ENCODE measurements at places on chromosomes 1 and 21.

- no peak for DNase-seq
Measured at GRCh38 chr1:55696181-55696754, 481.1 kb upstream of the USP24 start.

DNA sequence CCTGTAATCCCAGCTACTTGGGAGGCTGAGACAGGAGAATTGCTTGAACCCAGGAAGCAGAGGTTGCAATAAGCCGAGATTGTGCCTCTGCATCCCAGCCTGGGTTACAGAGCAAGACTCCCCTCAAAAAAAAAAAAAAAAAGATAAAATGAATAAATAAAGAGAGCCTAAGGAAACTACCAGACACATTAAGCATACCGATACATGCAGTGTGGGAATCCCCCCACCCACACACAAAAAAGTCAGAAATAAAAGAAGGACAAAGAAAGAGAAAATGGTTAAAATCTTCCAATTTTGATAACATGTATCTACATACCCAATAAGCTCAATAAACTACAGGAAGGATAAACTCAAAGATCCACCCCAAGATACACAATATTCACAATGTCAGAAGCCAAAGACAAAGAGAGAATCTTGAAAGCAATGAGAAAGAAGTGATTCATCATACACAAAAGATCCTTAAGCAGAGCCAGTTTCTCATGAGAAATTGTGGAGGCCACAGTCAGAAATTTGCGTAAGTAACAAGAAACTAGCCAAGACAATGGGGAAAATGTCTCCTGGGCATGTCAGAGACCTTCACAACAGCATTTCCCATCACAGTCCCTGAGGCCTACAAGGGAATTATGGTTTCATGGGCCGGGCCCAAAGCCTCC, 1197.0 kb downstream of the AMY1C start:
- DNase-seq = no peak

DNA sequence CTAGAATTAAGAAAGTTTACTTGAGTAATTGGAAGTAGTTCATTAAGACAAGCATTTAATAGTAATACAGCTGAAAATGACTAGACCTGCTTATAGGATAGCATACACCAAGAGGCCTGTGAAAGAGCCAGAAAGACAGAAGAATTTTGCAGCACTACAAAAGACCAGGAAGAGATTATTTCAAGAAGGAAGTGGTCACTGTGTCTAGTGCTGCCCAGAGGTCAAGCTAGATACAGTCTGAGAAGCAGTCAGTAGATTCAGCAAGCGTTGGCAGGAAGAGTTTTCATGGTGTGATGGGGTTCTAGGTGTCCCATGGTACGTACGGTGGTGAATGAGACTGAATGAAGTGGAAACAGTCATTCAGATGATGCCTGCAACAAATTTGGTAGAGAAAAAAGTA, 31.5 kb downstream of the RGS8 start:
- no peak for DNase-seq

DNA sequence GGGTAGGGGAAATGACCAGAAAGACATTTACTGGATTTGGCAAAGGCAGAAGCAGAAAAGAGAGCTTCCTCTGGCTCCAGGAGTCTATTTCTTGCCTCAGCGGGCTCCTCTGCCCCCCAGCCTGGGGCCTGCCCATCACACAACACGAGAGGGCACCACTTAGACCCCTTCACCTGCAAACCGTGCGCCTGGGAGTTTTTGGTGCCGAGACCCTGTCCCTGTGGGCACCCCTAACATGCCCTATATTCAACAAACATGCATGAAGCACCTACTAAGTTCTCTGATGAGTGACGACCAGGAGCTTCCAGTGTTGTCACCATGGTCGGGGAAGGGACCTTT, 18.8 kb downstream of the IL6R start:
- DNase-seq = no peak

DNA sequence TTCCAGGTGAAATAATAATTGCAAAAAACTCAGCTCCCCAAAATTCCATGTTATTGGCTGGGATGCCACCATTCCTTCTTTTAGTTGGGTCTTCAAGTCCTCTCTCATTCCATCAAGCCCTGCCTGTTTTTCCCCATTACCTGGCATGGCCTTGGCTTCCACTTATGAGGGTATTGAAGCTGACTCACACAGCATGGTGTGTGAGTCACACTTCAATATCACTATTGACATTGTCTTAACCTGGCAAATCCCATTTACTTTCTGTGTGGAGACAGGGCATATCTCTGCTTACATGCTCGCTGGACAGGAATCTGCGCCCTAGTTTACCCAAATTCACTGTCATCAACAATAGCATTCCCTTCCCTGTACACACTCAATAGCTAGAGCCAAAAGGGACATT, 1806.8 kb downstream of the BRINP3 start:
- no peak for DNase-seq

- DNase-seq = peak; percentile 51
Measured at GRCh38 chr1:46333300-46334029, 7.1 kb upstream of the NSUN4 start.

DNA sequence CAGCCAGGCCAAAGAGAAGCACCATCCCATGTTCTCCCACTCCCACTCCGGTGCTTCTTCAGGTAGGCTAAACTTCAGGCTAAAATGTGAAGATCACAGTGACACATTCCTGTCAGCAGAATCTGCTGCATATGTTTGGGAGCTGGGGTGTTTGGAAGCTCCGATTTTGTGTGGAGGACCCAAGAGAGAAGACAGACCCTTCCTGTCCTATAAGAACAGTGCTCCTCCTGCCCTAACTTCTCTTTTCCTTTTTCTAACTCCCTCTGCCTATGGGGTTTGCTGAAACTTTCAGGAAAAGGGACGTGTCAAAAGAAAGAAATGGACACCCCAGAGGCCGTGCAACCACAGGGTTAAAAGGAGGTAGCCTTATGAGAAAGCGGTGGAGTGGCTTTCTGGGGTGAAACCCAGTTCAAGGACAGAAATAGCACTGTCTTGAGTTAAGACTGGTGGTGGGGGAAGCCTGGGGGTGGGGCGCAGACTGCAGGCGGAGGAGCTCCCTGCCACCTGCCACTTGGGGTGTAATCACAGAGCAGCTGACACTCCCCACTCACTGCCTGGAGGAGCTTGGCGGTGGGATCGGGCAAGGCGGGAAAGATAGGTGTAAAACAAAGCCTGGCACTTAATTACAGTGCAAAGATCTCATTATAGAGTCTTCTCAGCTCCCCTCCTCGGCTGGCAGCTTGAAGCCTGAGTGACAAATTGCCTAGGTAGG, 645 bp upstream of the TLR5 start:
- DNase-seq = no peak

DNA sequence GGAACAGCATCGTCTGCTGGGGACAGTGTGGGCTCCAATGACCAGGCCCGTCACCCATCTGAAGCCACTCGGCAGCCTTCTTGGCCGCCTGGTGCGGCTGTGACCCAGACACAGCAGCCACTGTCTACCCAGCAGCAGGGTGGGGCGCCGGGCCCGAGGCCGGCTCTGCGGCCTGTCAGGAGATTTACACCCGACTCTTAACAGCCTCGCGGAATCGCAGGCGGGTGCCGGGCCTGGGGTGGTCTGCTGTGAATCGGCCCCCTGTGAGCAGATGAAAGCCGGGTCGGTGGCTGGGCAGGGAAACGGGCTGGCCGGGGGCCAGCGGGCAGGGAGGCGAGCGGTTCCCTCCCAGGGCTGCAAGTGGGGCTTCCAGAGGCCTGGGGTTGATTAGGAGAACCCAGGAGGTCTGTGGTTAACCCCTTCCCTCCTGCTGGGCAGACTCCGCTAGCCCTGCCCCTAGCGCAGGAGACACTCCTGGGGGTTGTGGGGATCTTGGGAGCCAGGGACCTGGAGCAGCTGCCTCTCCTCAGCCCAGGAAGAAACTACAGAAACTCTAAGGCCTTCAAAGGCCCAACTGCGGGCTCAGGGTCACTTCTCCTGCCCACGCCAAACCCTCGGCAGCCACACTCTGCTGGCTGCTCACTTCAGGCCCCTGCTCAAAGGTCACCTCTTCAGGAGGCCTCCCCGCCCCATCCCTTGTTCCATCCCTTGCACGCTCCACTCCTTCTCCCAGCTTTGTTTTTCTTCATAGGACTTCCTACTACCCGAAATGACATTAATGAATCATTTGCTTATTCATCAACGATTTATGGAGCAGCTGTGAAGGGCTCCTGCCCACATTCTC, 15.6 kb downstream of the RUNX3 start:
- DNase-seq = no peak

DNA sequence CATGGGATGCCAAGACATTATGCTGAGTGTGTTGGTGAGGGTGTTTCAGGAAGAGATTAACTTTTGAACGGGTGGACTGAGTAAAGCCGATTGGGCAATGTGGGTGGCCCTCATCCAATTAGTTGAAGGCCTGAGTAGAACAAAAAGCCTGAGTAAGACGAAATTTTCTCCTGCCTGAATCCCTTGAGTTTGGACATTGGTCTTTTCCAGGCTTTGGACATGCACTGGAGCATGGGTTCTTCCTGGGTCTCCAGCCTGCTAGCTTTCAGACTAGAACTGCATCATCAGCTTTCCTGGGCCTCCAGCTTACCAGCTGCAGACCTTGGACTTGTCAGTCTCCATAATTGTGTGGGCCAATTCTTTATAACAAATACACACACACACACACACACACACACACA, 63.6 kb downstream of the NIBAN1 start:
- no peak for DNase-seq

- DNase-seq = no peak
Measured at GRCh38 chr1:117174851-117175250, 35.9 kb downstream of the VTCN1 start.

GRCh38 chr1:31308036-31308435, 11.2 kb downstream of the ZCCHC17 start:
- no peak for DNase-seq

- peak; percentile 86 for DNase-seq
Measured at GRCh38 chr21:32316361-32317215, 17.9 kb downstream of the MRAP start.

- DNase-seq = no peak
Measured at GRCh38 chr1:169724168-169724567, 9.7 kb downstream of the SELE start.

DNA sequence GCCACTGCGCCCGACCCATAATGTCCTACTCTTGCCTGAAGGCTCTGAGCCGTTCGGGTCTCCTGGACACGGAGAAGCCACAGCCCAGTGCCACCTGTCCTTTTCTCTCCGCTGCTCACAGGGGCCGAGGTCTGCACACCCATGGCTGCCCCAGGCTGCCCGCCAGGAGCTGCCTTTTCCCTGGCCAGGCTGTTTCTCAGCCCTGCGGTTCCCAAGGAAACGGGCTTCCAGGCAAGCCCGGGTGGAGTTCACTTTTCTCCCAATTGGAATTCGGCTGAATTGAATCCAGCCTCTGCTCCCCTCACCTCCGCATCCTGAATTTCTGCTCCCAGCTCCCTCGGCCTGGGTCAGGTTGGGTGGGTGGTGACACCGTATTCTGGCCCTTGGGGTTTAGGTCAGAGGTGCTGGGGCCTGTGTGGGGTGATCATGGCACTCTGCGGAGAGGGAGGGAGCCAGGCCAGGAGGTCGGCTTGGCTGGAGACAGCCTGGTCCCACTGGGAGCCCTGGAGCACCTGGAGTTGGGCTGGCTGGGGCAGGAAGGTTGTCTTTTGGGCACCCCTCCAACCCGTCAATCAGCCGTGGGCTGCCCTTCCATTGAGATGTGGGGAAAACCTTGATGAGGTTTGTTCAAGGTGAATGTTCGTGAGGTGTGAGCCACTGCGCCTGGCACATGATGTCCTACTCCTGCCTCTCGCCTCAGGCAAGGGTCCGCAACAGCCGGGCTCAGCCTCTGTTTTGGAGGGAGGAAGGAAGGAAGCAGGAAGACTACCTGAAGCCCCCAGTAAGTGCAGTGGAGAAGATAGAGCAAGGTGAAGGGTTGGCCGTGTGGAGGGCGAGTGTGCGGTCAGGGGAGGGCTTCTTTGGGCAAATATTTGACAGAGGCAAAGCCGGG, 25.1 kb downstream of the RRP1 start:
- DNase-seq = no peak

DNA sequence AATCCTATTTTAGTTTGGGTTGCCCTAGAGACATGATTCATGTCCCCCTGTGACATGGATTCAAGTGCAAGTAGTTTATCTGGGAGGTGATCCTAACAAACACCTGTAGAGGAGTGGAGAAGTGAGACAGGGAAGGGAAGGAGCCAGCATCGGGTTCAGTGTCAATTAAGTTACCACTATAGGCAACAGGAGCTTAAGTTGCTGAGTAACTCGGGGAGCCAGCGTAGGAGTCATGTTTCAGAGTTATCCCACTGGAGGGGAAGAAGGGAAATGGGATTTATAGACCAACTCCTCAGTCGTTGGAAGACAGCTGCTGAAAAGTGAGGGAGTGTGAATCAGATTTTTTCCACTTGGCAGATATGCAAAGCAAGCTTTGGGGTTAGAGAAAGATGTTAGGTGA, 54.9 kb downstream of the SLC30A7 start:
- no peak for DNase-seq

DNA sequence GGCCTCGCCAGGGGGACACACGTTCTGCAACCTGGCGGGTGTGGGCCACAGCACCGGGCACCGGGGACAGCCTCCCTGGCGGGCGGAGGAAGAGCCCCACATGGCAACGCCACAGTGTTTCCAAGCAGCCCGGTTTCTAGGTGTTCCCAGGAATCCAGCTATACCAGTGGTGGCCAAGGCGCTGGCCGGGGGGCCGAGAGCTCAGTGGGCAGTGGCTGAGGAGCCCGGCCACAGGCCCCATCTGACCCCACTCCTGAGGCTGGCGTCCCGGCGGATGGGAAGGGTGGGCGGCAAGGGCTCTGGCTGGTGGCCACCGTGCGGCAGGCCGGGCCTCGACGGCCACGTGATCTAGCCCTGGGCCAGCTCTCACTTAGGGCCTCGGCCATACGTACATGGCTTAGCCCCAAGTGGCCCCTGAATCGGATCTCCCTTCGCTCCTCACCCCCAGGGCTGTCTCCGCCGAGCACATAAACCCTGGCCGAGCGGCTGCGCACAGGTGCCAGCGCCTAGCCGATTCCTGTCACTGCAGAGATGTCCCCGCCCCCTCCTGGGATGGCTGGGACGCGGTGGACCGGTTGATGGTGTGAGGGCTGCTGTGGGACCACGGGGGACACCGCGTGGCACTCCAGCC, 68.7 kb downstream of the MORN1 start:
- no peak for DNase-seq

- DNase-seq = no peak
Measured at GRCh38 chr1:77556045-77556444, 126.4 kb downstream of the ZZZ3 start.

GRCh38 chr1:54153535-54154439, 987 bp upstream of the CDCP2 start:
- no peak for DNase-seq

DNA sequence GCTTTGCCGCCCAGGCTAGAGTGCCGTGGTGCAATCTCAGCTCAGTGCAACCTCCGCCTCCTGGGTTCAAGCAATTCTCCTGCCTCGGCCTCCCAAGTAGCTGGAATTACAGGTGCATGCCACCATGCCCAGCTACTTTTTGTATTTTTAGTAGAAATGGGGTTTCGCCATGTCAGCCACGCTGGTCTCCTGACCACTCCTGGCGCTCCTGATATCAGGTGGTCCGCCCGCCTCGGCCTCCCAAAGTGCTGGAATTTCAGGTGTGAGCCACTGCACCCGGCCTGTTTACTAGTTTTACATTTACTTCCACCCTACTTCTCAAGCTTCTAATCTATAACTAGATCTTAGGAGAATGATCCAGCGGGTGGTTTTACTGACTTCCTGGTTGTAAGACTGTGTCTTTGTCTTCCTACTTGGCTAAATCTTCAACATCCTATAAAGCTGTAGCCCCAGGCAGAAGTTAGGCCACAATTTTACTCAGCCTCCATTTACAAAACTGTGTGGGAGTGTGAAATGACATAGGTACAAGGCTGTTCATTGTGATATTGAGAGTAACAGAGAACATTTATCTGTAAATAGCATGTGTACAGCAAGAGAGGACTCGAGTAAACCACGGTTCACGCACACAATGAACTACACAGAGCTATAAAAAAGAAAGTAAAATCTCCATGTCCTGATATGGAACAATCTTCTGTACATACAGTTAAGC, 9.6 kb upstream of the POU2F1 start:
- DNase-seq = no peak

- DNase-seq = peak; percentile 14
Measured at GRCh38 chr1:234881893-234882771, 246.5 kb downstream of the TOMM20 start.

Data from mesenteric fat pad (tissue), 1 donor.